ENCODE measurements at places on chromosomes 5 and 9.

DNA sequence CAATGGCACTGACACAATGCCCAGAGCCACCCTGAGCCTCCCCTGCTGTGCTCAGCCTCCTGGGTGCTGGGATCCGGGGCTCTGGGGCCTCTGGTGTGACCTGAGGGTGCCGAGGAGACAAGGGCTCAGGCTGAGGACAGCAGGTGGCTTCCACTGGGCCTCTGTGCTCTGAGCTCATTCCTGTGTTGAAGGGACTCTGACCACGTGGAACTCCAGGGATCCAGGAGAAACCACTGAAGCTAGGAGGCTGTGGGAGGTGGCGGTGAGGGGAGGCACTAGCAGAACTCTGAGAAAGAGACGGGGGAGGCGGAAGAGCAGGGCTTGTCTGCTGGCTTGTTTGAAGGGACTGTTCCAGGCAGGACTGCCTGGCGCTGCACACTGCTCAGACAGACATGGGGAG is 318.7 kb upstream of the IRX1 start:
- no peaks in the 10 kb centered on the region for H3K4me1 ChIP-seq
- no peaks in the 10 kb centered on the region for H3K36me3 ChIP-seq
- DNase-seq, result no peak

DNA sequence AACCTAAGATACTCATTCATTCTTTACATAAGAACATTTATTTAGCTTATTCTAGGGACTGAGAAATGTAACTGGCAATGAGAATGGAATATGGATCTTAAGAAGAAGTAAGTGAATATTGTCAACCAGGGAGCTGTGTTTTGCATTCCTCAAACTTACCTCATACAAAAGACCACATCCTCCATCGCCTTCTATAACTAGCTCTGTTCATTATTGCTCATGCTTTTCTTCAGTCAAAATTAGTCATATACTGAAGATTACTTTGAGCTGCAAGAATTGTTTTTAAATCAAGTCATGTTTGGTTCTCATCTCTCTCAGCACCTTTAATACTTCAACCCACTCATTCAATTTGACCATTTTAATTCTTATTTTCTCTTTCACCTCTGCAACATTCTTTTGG is 140.3 kb upstream of the RASA1 start:
- no peaks in the 10 kb centered on the region for H3K4me1 ChIP-seq
- H3K27ac ChIP-seq, result no peak overlapping the region
- H3K36me3 ChIP-seq, result no peaks in the 10 kb centered on the region
- no peaks in the 10 kb centered on the region for H3K27me3 ChIP-seq
- H3K4me3 ChIP-seq, result no peak overlapping the region

- H3K36me3 ChIP-seq, result no peaks in the 10 kb centered on the region
- no peak overlapping the region for H3K4me3 ChIP-seq
- DNase-seq, result no peak
- peaks cover 27% of the 10 kb centered on the region for H3K4me1 ChIP-seq
- no peak overlapping the region for H3K27ac ChIP-seq
Measured at GRCh38 chr5:141494761-141495452, 6.0 kb downstream of the PCDHGC5 start.

DNA sequence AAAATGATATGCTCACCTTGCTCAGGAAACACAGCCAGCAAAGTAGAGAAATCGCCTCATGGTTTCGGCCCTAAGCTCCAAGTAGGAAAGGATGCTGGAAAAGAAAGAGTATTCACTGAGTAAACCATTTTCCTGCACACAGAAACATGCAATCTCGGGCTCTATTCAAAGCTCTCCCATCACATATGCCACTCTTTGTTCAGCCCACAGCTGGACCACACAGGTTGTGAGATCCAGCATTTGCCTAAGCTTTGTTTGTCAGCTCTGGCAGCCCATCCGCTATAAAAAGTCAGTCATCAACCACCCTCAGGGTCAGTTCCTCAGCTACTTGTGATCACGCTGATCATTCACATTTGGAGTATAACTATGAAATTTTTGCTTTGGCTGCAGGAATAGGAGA is 96.5 kb upstream of the SMARCA2 start:
- no peak for DNase-seq
- no peaks in the 10 kb centered on the region for H3K27me3 ChIP-seq
- no peaks in the 10 kb centered on the region for H3K4me1 ChIP-seq
- H3K4me3 ChIP-seq, result no peak overlapping the region
- H3K36me3 ChIP-seq, result no peaks in the 10 kb centered on the region

DNA sequence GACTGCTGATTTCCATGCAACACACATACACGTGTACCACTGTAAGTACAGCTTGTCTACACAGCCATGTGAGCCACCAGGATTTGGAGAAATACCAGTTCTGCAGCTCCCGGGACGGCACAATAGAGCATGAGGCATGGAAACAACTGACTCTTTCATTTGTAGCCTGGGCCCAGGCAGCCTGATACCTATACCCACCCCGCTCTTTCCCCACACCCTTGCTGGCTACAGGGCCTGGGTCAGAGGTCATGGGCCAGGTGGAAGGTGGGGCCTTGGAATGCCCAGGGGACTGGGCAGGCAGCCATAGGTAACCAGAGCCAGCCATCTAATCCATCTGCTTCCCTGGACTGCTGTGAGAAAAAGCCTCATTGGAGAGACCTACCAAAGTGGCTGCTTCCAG is 39.0 kb upstream of the ZSWIM6 start:
- no peak overlapping the region for H3K27ac ChIP-seq
- no peaks in the 10 kb centered on the region for H3K4me1 ChIP-seq
- no peaks in the 10 kb centered on the region for H3K36me3 ChIP-seq
- no peaks in the 10 kb centered on the region for H3K27me3 ChIP-seq

Measured in CD4-positive, alpha-beta T cell (primary cell).